ENCODE measurements at places on chromosomes 13 and 19.

GRCh38 chr19:7385062-7385461 is 36.3 kb downstream of the ARHGEF18 start:
- DNase-seq: no peak

- DNase-seq: no peak
These were observed 201.8 kb upstream of the RFC3 start for GRCh38 chr13:33616130-33616529.

DNA sequence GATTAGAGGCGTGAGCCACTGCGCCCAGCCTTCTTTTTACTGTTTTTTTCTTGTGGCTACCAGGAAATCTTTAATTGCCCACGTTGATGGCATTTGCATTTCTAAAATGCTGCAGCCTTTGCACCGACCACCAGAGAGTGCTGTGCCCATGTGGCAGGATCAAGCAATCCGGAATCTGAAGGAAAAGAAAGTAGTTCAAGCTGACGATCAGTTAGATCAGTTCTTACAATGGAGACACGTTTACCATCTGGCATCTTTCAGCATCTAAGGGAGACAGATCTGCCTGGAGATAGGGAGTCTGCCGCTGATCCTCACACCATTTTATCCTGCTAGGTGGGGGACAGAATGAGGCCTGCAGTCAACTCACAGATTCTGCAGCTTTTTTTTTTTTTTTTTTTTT is 19.9 kb downstream of the TINCR start:
- no peak for DNase-seq

DNA sequence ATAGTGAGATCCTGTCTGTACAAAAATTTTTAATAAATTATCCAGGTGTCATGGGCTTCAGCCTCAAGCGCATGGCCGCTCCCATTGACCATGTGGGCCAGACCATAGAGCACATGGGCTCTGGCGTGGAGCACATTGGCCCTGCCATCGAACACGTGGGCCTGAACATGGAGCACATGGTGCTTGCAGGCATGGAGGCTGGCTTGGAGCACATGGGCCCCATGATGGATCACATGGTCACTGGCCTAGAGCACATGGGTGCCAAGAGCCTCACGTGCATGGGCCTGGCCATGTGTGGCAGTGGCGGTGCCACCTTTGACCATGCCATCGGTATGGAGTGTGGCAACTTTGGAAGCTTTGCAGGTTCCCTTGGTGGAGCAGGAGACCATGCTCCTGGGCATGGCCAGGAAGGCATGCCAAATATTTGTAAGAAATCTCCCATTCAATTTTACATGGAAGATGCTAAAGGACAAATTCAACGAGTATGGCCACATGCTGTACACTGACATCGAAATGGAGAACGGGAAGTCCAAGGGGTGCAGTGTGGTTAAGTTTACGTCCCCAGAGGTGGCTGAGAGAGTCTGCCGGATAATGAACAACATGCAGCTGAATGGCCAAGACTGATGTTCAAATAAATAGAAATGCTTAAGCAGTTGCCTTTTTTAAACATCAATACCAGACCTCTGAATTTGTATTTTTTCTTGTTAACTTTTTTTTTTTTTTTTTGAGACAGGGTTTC is 21.3 kb upstream of the SLC1A5 start:
- DNase-seq: no peak

All from activated T-helper 1 cell treated with anti-CD3 and anti-CD28 coated beads, Interleukin-2, amount 50 U/mL, for 16 hours (primary cell).